ENCODE measurements at places on chromosomes 11 and 22. TPM values are rescaled to one million over a fixed set of nuclear protein-coding genes. Genes with fewer than 3 reads are reported as not detected.

Gene IGSF9B
- not detected for total RNA-seq

Gene FZD4
- 24.3 TPM for total RNA-seq

Gene GGTLC2
- total RNA-seq: not detected

Gene KIRREL3
- 4.1 TPM for total RNA-seq

Gene PPP2R5B
- total RNA-seq: 14.9 TPM

Gene DRD4
- total RNA-seq: not detected

Gene RAB38
- total RNA-seq: 1.4 TPM

Gene E2F8
- 2.0 TPM for total RNA-seq

Gene TRIM51
- total RNA-seq: not detected

Gene C11orf16
- total RNA-seq: not detected

Gene LDHAL6A
- not detected for total RNA-seq

Gene CREB3L1
- total RNA-seq: 35.7 TPM

Gene TMEM123
- 84.0 TPM for total RNA-seq
